Lower lobe of right lung (tissue), 2 donors: ENCODE measurements at places on chromosomes 1 and 21. TPM values are rescaled to one million over a fixed set of nuclear protein-coding genes. Genes with fewer than 3 reads are reported as not detected.

DNA sequence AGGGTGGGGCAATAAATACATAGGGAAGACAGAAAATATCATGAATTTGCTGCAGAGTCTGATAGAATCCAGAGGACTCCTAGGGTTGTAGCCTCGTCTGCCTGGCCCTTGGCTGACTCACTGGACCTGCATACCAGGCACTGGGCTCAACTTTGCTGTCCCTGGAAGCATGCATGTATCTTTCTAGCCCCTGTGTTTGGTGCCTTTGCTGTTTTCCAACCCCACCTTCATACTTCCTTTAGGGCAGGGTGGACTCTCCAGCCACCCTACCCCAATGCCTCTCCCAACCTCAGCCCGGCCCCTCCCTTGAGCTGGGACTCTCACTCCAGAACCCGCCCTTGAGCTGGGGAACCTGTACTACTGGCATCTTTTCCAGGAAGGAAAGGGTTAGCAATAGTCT is 1.2 kb downstream of the RAB25 start:
- DNase-seq: no peak
- H3K27me3 ChIP-seq: no peaks in the 10 kb centered on the region
- peaks cover 16% of the 10 kb centered on the region for H3K36me3 ChIP-seq
- no peaks in the 10 kb centered on the region for H3K4me1 ChIP-seq

- no peaks in the 10 kb centered on the region for H3K27me3 ChIP-seq
- H3K4me1 ChIP-seq: no peaks in the 10 kb centered on the region
- H3K4me3 ChIP-seq: no peak overlapping the region
- H3K27ac ChIP-seq: peak overlapping the region; percentile 27
- no peaks in the 10 kb centered on the region for H3K36me3 ChIP-seq
These were observed 12.2 kb downstream of the TGFB2 start for GRCh38 chr1:218357211-218357892.

DNA sequence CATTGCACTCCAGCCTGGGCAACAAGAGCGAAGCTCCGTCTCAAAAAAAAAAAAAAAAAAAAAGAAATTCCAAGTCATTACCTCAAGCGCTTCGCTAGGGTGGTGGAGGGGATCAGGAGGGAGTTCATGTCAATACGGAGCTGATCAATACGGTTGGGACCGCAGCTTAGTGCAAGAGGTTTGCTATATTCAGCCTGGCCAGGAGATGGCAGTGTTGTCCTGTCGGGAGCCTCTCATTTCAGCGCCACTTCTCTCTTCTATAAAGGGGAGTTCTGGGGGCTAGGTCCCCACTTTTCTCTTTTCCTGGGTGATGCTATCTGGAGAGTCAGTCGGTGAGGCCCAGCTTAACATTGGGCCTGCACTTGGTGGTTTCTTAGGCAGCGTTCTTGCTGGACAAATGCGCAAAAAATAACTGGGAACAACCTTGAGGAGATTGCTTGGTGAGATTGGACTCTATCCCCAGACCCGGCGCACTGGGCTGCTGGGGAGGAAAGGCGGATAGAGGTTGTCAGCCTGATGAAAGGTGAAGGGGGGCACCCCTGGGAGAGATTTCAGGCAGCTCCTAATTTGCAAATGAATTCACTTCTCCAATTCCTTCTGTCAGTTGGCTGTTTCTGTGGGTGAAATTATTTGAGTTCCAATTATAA is 40.4 kb downstream of the KIAA0040 start:
- H3K27me3 ChIP-seq: no peaks in the 10 kb centered on the region
- no peak overlapping the region for H3K4me3 ChIP-seq
- H3K27ac ChIP-seq: no peak overlapping the region
- H3K36me3 ChIP-seq: no peaks in the 10 kb centered on the region
- DNase-seq: peak; percentile 57
- peaks cover 14% of the 10 kb centered on the region for H3K4me1 ChIP-seq

DNA sequence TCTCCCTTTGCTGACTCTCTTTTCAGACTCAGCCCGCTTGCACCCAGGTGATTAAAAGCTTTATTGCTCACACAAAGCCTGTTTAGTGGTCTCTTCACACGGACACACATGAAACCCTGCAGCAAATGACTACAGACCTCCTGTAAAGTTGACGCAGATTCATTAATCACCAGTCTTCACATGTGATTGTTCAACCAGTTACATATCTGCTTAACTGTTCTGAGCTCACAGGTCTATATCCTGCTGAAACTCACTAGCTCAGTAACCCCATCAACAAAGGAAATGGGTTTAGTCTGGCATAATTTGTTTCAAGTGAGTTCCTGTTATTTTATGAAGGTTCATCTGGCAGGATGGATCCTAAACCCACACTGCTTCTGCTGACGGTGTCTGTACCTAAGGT is 68.4 kb upstream of the GJA8 start:
- no peaks in the 10 kb centered on the region for H3K36me3 ChIP-seq
- DNase-seq: no peak
- no peaks in the 10 kb centered on the region for H3K27me3 ChIP-seq
- no peaks in the 10 kb centered on the region for H3K4me1 ChIP-seq
- no peak overlapping the region for H3K4me3 ChIP-seq
- no peak overlapping the region for H3K27ac ChIP-seq

DNA sequence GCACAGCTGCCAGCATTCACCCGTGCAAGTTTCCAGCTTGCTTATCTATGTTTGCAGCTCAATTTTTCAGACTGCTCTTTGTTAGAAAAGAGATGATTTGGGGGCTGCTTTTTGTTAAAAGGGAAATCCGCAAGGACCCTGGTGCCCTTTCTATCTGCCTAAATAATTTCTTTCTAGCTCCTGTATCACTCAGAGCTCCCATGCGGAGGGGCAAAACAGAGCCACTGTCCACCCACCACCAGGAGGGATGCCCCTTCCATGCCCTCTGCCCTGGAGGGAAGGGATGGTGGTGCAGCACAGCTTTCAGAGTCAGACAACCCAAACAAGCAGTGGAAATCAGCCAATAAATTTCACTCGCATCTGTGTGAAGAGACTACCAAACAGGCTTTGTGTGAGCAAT is 13.9 kb upstream of the SLC5A9 start:
- no peaks in the 10 kb centered on the region for H3K27me3 ChIP-seq
- no peaks in the 10 kb centered on the region for H3K36me3 ChIP-seq
- DNase-seq: no peak
- H3K4me3 ChIP-seq: no peak overlapping the region
- no peak overlapping the region for H3K27ac ChIP-seq
- H3K4me1 ChIP-seq: no peaks in the 10 kb centered on the region

DNA sequence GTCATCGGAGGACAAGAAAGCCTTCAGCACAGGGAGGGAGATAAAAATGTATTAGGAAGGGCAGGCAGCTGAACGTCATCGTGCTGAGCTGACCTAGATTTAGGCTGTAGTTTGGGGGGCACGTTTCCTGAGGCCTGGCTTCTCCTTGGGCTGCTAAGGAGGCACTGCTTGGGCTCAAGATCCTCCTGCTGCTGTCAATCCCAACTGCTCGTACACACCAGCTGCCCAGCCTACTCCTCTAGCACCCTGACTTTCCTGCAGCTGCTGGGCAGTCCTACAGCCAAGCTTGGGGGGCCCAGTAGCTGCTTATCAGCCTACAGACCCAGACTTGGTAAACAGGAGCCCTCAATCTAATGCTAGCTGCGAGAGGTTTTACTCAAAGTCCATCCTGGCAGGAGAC is 6.2 kb downstream of the TMEM35B start:
- no peak overlapping the region for H3K4me3 ChIP-seq
- H3K27me3 ChIP-seq: no peaks in the 10 kb centered on the region
- H3K36me3 ChIP-seq: peaks cover 29% of the 10 kb centered on the region
- no peak overlapping the region for H3K27ac ChIP-seq
- H3K4me1 ChIP-seq: peaks cover 14% of the 10 kb centered on the region

Gene TRIM67
- not detected for total RNA-seq

Gene SERINC2
- 32.3 TPM for total RNA-seq
